ENCODE measurements at places on chromosomes 7 and 10.
A peak's percentile ranks its signal among the peaks of the same experiment; 100 is the strongest.

DNA sequence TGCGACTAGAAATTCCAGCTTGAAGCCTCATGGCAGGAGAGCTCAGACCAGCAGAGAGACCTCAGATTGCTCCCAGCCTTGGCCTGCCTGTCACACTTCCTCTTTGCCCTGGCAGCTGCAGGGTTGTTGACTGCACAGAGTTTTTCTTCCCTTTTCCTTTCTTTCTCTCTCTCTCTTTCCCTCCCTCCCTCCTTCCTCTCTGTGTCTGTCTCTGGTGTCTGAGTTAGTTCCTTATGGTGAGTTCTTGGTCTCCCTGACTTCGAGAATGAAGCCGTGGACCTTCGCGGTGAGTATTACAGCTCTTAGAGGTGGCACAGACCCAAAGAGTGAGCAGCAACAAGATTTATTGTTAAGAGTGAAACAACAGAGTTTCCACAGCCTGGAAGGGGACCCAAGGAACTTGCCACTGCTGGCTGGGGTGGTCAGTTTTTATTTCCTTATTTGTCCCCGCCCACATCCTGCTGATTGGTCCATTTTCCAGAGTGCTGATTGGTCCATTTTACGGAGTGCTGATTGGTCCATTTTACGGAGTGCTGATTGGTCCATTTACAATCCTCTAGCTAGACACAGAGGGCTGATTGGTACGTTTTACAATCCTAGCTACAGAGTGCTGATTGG lies 266.3 kb downstream of the RPS24 start:
- DNase-seq, result peak; percentile 32

DNA sequence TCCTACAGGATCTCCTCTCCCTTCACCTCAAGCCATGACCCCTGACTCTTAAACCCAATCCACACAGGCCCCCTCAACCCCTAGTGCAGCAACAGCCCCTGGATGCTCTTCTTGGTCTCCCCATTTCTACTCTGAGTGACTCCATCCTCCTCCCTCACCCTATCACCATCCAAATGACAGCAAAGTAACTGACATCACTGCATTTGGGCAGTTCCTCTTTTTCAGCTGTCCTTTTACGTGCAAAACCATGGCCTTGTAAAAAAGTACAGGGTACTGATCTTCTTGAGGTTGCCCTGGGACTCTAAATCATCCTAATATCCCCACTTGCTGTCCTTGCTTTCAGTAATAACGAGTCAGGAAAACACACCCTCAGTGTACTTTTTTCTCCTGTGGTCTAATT lies 454.9 kb downstream of the ADRA2A start:
- no peak for DNase-seq

DNA sequence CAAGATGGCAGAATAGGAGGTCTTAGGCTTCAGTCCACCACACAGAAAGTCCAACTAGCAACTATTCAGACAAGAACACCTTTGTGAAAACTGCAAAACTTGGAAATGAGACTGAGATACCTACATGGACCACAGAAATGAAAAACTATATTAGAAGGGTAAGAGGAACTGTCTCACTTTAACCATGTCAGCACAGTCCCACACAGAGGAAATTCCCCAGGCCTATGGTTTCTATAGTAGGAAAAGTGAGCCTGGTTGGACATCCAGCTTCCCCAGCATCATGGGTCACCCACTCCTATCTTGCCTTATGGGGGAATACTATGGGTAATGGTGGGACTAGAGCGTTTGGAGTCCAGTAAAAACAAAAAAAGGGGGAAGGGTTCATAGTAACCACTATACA lies 38.8 kb upstream of the CDK6 start:
- DNase-seq, result no peak

GRCh38 chr7:147509541-147510200 lies 1080.9 kb upstream of the C7orf33 start:
- peak; percentile 64 for DNase-seq
